Thyroid gland (tissue), 4 donors: ENCODE measurements at places on chromosomes 12 and 14. TPM values are rescaled to one million over a fixed set of nuclear protein-coding genes. Genes with fewer than 3 reads are reported as not detected.

- no peak overlapping the region for H3K4me3 ChIP-seq
- DNase-seq, result no peak
- H3K36me3 ChIP-seq, result no peaks in the 10 kb centered on the region
- H3K27ac ChIP-seq, result no peak overlapping the region
- H3K4me1 ChIP-seq, result no peaks in the 10 kb centered on the region
These were observed 7.3 kb downstream of the FKBP11 start for GRCh38 chr12:48917857-48918537.

Gene PIANP
- not detected for total RNA-seq

Gene KRT86
- 0.46 TPM for total RNA-seq

Gene LRRK2
- 18.7 TPM for total RNA-seq

Gene TAS2R9
- total RNA-seq, result not detected
